ENCODE measurements at places on chromosomes 4 and X.

DNA sequence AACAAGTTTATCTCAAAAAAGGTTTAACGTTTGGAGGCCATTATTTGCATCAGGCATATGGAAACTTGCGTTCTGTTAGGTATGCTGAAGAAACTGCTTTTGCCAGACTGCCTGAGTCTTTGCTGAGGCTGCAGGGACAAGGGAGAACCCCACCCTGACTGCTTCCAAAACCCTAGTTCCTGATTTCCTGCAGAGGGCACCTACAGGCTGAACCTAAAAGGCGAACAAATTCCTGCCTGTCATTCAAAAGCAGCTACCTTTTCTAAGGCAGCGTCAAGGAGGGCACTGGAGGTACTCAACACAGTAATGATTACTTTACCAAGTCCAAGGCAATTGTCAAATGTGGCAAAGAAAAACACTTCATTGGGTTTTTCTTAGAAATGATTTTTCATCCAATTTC, 578 bp upstream of the CORIN start:
- no peak for DNase-seq

- no peak for DNase-seq
Observed at GRCh38 chrX:41381685-41382084, 47.7 kb downstream of the DDX3X start.

DNA sequence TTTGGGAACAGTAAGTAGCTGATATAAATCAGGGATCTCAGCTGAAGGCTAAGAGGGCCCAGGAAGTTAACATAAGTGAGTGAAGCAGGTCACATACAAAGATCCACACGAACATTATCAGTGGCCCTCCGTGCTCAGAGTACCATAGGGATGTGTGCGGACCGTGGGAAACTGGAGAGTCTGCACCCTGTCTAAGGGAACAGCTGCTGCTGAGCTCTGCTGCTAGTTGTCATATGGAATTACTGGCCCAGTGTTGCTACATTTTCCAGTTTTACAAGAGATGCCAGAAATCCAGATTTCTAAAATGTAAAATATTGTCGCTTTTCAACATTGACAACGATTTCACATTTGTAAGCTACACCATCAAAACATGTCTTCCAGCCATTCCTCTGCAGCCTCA, 90.5 kb downstream of the RTL5 start:
- DNase-seq, result no peak

DNA sequence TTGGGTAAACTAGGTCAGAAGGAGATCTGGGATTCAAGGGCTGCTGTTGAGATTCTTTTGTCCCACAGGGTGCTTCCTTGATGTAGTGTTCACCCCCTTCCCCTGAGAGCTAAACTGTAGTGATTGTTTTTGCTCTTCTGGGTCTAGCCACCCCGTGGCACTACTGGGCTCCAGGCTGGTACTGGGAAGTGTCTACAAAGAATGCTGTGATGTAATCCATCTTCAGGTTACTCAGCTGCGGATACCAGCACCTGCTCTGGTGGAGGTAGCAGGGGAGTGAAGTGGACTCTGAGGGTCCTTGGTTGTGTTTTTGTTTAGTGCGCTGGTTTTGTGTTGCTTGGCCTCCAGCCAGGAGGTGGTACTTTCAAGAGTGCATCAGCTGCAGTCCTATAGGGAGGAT, 365.5 kb downstream of the ZNF674 start:
- no peak for DNase-seq

DNA sequence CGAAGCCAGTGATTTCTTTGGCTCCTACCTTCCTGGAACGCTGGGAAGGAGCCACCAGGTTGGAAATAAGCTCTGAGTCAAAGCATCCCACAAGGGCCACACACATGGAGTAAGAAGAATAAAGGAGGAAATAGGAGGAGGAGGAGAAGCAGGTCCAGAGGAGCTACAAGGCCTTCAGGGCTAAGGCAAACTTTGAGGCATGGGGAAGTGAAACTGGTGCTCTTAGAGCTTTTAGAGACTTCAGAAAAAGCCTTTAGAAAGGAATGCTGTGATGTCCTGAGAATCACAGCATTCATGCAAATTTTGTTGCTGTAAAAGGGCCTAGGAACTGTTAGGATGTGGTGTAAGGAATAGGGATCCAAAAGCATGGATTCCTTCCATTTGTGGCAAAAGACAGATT, 135.9 kb upstream of the ARHGEF9 start:
- no peak for DNase-seq

- DNase-seq, result no peak
Observed at GRCh38 chr4:98421111-98421510, 159.9 kb downstream of the RAP1GDS1 start.

Measured in stimulated activated CD4-positive, alpha-beta T cell treated with anti-CD3 and anti-CD28 coated beads, Interleukin-12 subunit alpha, Interleukin-12 subunit beta, amount 100 ng/mL, for 24 hours (primary cell).